ENCODE measurements at places on chromosomes 2 and 18. TPM values are rescaled to one million over a fixed set of nuclear protein-coding genes. Genes with fewer than 3 reads are reported as not detected.

Gene GATA6
- 52.4 TPM for polyA plus RNA-seq

DNA sequence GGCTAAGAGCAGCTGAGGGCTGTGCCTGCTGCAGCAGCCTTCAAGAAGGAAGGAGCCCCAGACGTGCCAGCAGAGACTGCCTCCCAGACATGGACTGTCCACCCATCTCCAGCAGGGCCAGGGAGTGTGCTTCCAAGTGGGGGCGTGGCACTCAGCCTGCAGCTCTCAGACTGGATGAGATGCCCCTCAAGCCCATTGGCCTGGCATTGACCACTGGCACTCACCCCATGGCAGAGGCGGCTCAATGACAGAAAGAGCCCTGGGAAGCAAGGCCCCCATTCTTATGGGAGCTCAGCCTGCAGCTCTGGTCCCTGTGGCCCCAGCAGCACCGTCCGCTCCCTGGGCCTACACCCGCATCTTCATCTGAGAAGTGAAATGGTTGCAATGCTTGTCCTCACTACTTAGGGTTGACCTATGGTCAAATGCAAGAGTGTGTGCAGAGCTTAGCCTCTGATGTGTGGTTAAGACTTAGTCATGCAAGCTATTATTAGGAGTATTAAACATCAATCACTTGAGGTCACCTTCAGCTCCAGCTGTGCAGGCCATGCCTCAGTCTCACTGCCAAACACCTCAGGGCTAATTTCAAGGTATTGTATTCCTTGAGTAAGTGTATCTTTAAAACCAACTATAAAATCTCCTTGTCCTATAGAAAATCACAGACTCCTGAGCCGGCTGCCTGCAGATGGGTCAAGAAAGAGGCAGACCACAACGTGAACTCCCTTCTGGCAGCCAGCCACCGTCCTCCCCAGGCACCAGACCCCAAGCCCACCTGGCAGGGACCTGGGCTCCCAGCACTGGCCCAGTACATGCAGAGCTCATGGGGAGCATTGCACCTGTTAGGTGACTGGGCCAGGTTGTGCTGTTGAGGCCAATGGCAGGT lies 194.8 kb downstream of the NDUFA10 start:
- DNase-seq, result no peak

- DNase-seq, result peak; percentile 95
Observed at GRCh38 chr18:3451183-3451988, 1.4 kb downstream of the TGIF1 start.

- DNase-seq, result no peak
Observed at GRCh38 chr2:68784188-68784587, 49.6 kb downstream of the ARHGAP25 start.

GRCh38 chr2:19128148-19128547 lies 230.3 kb downstream of the OSR1 start:
- no peak for DNase-seq

- no peak for DNase-seq
Observed at GRCh38 chr2:45614871-45615415, 3.9 kb upstream of the SRBD1 start.

- peak; percentile 73 for DNase-seq
Observed at GRCh38 chr2:45816272-45816671, 164.8 kb downstream of the PRKCE start.
